Skin of body (tissue), 3 donors: ENCODE measurements at places on chromosomes 13 and 19. TPM values are rescaled to one million over a fixed set of nuclear protein-coding genes. Genes with fewer than 3 reads are reported as not detected.

GRCh38 chr13:64332048-64332447 lies 2898.1 kb downstream of the PCDH9 start:
- DNase-seq, result no peak

DNA sequence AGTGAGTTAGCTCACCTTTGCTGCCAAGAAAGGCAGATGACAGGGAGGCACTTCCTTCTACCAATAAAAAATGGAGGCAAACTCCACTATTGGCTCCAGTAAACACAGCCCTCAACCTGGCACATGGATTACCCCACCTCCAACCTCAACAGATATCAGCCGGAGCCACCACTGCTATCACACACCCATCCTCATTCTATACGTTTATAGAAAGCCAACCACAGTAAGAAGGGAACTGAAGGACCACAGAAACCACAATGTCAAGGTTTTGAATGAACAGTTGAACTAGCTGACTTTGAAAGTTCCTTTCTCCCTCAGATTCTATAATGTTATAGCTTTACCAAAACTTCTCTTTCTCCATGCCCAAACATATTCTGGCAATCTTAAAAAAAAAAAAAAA lies 526.2 kb downstream of the UQCRFS1 start:
- no peak for DNase-seq

GRCh38 chr13:79108914-79109643 lies 297.0 kb downstream of the RBM26 start:
- DNase-seq, result no peak

DNA sequence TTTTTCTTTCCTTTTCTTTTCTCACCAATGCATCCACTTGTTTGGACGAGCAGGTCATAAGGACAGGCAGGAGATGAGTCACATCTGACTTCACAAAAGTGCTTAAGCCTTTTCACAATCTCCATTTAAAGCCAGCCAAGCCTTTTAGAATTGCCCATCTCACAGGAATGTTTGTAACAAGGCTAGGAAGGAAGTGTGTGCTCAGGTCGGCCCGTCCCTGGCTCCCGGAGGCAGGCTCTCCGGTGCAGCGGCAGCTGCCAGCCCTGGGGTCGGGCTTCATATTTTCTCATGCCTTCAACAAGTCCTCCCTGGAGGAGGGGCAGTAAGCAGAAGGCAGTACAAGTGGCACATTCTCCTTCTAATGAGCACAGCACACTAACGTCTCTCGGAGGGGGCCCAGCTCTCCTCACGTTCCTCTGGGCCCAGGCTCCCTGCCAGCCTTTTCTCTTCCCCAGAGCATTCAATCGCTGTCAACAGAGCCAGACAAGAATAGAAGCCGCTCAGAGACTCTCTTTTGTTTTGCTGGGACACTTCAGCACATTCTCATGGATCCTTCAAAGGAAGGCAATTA lies 180.5 kb downstream of the COL4A1 start:
- peak; percentile 61 for DNase-seq

- no peak for DNase-seq
Measured at GRCh38 chr13:98326291-98326690, 149.2 kb upstream of the RNF113B start.

- DNase-seq, result no peak
Measured at GRCh38 chr19:2170987-2171348, 7.2 kb downstream of the DOT1L start.

GRCh38 chr13:24247016-24247415 lies 62.4 kb upstream of the C1QTNF9 start:
- no peak for DNase-seq

GRCh38 chr13:91123456-91124127 lies 223.9 kb upstream of the MIR17HG start:
- DNase-seq, result no peak

GRCh38 chr13:92954746-92955145 lies 271.9 kb upstream of the GPC6 start:
- DNase-seq, result peak; percentile 73

DNA sequence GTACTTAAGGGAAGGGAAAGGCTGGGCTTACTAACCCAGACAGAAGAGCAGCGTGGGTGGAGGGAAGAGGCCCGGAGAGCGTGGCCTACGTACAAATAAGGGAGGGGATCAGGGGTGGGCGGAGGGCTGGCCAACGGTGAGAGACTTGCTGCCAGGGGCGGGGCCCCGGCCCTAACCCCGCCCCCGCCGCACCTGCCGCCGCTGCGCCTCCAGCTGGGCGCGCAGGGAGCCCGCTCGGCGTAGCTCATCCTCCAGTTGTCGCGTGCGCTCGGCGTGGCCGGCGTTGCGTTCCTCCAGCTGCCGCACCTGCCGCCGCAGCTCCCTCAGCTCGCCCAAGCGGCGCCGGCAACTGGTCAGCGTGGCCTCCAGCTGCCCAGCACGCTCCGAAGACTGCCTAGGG lies 5.7 kb downstream of the HOOK2 start:
- DNase-seq, result no peak

GRCh38 chr13:47417485-47417884 lies 520.6 kb upstream of the HTR2A start:
- no peak for DNase-seq

The HSPB6 gene
- 18.4 TPM for total RNA-seq

The SIRT2 gene
- 46.1 TPM for total RNA-seq

The CCDC61 gene
- total RNA-seq, result 6.1 TPM

The KL gene
- total RNA-seq, result 2.5 TPM

The ZNF230 gene
- 5.0 TPM for total RNA-seq

The USHBP1 gene
- total RNA-seq, result 2.0 TPM

The ZNF628 gene
- total RNA-seq, result 1.1 TPM
